ENCODE measurements at places on chromosomes 4 and X.

GRCh38 chr4:15197005-15197404 is 194.7 kb downstream of the CPEB2 start:
- DNase-seq = peak; percentile 14

DNA sequence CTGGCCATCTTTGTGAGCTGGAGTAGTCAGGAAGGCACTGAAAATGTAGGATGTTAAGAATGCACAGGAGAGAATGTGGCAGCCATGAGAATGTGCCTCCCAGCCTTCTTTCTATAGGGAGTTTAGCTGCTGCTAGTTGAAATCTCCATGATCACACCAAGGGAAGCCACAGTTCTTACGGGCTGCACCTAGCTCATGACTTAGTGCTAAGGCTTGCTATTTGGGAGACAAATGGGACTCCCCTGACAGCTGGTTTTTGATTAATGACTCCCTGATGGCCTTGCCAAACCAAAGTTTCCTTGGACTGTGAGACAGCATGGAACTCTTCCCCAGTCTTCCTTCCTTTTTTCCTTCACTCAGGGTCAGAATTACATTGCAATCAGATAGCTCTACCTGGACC is 9.2 kb downstream of the CTSO start:
- DNase-seq = no peak

GRCh38 chr4:90515191-90515590 is 388.0 kb downstream of the CCSER1 start:
- no peak for DNase-seq

- DNase-seq = no peak
Observed at GRCh38 chr4:109007976-109008375, 245.1 kb upstream of the ETNPPL start.

- DNase-seq = peak; percentile 44
Observed at GRCh38 chr4:105088110-105088879, 58.4 kb upstream of the TET2 start.

DNA sequence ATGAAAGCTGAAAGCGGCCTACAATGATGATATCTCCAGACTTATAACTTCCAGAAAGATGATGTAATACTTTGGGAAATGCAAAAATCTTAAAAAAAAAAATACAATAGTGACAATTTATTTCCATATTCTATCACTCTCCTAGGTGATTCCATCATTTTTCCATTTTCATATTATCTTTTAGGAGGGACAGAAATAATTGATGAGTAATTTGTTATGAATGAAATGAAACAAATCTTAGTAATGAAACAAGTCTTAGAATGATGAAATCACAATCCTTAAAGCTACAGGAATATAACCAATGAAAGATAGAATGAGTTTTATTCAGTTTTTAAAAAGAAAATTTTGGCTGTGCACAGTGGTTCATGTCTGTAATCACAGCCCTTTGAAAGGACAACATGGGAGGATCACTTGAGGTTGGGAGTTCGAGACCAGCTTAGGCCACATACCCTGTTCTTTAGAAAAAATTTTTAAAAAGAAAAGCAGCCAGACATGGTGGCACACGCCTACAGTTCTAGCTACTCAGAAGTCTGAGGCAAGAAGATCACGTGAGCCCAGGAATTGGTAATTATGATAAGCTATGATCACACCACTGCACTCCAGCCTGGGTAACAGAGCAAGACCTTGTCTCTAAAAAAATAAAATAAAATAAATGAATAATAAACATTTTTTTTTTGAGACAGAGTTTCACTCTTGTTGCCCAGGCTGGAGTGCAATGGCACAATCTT is 21.7 kb downstream of the CLOCK start:
- DNase-seq = no peak

DNA sequence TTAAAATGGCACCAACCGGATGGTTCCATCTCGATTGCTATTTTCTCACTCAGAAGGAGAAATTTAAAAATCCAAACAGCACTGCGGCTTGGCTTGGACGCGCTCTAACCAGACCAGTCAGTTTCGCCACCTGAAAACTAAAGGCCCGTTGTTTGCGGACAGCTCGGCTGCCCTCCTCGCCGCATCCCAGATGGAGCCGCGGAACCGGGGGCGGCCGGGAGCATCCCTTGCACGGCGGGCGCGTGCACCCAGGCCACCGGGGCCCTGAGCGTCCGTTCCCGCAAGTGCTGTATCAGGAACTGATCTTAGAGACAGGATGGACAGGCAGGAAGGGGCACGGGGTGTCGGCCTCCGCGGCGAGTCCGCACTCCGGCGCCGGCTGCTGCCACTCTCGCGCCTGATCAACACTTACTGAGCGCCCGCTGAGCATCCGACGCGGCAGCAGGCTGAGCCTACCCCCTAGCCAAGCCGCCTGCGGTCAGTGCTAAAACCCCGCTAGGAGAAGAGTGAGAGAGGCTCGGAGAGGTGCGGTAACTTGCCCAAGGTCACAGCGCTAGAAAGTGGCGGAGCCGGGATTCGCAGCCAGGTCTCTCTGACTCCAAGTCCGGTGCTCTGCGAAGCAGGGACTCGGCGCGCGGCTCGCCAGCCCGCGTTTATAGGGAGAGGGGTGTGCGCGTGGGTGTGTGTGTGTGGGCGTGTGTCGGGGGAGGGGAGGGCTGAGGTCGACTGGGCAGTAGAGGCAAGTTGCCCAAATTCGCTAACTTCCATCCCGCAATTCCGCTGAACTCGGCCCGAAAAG is at the start of gene CITED1:
Gene CITED1, minus strand, starts transcription at position 629 of the 799 bp plus-strand sequence. CDS start 3,045 bp downstream, outside the sequence.
- no peak for DNase-seq

DNA sequence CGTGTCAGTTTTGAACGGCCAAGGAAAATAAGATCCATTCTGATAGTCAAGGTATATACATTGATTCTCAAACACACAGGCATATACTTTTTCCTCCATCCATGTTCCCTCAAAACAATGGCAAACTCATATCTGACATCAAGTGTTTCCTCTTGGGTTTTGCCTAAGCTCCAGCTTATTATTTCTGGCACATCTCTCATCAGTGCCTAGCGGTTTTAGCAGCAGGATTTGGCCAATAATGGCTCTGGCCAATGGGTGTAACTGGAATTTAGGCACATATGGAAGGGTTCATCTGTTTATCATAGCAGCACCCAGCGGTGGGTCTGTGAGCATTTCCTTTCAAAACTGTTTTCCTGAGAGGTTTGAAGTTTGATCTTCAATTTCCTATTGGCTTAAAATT is 161.6 kb upstream of the TLL1 start:
- DNase-seq = no peak

All from Ammon's horn (tissue), 1 donor.